Stimulated activated CD8-positive, alpha-beta memory T cell treated with anti-CD3 and anti-CD28 coated beads, Interleukin-7, amount 100 ng/mL, for 4 hours (primary cell): ENCODE measurements at places on chromosomes 6 and 20.

- DNase-seq: no peak
These were observed 5.8 kb downstream of the GABBR1 start for GRCh38 chr6:29626948-29627754.

GRCh38 chr6:105786449-105786848 lies 299.7 kb upstream of the PRDM1 start:
- no peak for DNase-seq

DNA sequence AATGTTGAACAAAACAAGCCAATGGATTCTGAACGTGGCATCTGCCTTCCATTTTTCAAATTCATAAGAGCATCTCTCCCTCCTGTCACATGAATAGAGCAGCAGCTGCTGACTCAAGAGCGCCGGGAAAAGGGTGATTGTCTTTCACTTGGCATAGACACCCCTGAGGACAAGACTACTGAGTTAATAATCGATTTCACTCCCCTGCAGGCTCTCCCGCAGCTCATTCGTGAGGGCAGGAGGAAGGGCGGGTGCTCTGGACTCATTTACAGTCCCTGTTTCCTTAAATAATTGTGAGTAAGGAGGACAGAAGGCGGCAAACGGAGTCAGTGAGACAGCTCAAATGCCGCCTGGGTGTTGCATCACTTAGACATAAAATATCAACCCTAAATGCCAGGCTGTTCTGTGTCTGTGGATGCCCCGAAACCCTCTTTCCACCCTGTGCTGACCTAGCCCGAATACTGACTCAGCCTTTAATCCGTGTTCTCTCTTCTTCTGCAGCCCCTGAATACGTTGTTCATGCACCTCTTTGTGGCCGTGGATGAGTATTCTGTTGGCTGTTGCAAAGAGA lies 21.6 kb downstream of the CFAP61 start:
- no peak for DNase-seq

- DNase-seq: no peak
These were observed 33.6 kb downstream of the CDK19 start for GRCh38 chr6:110781522-110782214.

- DNase-seq: peak; percentile 25
These were observed 66.7 kb downstream of the RPP21 start for GRCh38 chr6:30411515-30412207.

DNA sequence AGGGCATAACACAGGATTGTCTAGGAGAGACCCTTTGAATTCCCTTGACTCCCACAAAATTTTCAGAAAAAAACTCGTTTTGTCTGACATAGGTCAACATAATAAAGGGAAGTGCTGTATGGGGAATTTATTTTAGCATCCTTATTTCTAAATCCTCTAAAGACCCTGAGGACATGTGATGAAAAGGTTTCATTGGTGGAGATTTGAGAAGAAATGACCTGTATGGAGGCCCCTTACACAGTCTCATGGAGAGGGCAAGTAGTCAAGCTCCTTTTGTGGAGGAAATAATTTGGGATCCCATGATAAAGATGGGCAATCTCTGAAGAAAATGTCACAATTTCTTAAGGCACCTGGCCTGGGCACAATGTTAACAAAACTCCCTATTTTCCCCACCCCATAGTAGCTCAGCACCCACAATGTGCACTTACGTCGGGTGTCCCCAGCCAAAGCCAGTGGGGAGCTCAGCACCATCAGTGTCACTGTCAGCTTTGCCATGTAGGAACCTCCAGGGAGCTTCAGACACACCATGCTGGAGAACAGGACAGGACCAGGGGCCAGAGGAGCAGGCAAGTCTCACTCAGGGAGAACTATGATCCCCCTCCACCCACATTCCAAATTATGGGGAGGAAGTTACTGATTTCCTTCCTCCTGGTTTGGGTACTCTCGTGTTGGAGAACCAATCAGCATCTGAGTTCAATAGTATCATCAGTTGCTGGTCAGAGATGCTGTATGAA lies at the start of gene HLA-DRB5:
HLA-DRB5 (minus strand) TSS at position 591 of the 734 bp plus-strand sequence; CDS start at position 528, 63 bp downstream.
- DNase-seq: no peak

DNA sequence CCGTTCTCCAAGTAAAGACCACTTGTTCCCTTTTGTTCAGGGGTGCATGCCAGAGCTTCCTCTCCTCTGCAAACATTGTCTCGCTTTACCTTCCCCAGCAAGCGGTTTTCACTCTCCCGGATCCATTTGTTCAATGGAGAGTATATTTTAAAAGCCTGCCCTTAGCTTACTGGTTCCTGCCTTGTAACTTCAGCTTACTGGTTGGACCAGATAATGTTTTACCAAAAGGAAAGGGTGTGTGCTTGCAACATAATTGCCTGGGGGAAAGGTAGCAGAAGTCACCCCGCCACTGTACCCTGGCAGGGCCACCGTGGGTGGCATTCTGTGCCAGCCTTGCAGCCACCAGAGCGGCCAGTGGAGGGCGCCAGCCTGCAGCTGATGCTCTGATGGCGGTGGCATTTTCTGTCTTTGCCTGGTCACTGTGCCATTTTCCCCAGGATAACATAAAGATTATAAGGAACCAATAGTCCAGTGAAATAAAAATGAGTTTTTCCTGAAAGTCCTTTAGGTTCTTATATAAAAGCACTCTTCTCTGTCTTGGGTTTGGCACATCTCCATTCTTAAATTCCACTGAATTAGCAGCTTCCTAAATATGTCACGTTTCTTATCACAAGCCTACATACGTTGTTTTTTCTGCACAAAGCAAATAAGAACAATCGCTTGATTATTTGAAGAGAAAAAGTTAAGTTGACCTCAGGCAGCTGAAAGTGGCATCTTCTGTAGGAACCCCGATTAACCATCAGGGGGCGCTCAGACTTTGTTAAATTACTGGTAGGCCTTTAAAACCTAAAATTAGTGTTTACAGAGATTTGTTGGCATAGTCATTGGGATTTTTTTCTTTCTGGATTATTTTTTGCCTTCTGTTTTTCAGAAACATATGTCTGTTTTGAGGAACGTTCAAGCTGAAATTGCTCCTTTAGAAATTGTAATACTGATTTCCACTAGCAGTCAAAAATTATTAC lies 67.4 kb upstream of the XRN2 start:
- peak; percentile 26 for DNase-seq

DNA sequence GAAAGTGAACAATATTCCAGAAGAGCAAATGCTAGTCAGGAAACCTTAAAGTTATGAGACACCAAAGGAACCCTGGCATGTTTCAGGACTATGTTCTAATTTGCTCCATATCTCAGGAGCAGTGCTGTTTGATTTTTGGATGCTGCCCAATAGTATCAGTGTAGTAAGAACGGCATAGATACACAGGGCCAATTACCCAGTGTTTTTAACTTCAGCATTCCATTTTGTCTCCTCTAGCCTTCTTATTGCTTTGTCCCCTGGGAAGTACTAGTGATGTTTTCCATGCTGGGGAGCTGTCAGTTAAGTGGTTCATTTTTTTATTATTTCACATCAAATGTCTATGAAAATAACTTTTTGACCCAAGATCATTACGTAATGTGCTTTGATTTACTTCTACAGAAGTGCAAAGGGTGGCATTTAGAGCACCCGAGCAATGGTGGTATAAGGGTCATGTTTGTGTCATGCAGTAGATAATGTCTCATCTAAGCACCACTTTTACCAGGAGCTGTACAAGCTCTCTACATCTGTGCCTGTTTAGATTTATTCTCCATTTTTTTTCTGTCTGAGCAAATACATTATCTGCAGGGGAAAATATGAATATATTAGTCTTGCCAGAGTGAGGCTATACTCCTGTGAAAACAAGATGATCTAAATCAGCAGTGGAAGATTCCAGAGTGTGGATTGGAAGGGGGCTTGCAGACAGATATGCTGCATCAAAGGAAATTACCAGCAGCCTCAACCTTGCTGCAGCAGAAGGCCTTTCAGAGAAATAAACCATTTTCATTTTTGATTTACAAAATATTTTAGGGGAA lies 198.8 kb upstream of the OPRM1 start:
- DNase-seq: no peak

DNA sequence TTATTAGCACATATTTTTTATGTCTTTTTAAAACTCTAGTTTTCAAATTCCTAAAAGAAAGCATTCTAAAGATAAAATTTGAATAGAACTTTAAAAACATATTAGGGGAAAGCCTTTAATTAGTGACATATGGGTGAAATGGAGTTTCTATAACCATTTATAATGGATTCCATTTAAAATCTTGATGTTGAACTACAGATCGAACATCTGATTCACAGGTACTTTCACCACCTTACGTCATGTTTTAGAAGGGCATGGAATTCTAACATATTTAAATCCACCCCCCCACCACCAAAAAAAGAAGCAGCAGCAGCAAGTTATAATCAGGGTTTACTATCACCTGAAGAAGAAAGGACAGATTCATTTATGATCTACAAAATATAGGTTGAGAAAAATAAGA lies 298.4 kb downstream of the SMOC2 start:
- no peak for DNase-seq

DNA sequence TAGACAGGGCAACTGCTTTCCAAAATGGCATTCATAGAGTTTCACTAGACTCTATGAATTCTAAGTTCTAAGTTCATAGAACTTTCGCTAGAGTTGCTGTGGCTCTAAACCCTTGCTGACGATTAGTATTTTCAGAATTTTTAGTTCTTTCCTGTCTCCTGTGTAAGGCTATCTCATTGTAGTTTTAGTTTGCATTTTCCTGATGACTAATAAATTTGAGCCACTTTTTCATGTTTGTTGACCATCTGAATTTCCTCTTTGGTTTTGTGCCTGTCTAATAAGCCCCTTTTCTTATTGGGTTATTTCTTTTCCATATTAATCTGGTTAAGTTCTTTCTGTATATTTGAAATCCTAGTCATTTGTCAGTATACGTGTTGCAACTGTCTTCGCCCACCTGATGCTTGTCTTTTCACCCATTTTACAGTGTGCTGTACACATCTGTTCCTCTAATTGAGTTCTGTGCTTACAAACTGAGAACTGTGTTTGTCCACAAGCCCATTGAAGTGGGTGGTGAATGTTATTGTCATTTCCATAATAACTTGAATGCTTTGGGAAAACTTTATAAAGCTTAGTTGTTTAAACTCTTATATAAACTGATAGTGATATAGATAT lies 177.7 kb upstream of the CDYL start:
- DNase-seq: no peak

- no peak for DNase-seq
These were observed 441.3 kb downstream of the CDC5L start for GRCh38 chr6:44828780-44829179.

DNA sequence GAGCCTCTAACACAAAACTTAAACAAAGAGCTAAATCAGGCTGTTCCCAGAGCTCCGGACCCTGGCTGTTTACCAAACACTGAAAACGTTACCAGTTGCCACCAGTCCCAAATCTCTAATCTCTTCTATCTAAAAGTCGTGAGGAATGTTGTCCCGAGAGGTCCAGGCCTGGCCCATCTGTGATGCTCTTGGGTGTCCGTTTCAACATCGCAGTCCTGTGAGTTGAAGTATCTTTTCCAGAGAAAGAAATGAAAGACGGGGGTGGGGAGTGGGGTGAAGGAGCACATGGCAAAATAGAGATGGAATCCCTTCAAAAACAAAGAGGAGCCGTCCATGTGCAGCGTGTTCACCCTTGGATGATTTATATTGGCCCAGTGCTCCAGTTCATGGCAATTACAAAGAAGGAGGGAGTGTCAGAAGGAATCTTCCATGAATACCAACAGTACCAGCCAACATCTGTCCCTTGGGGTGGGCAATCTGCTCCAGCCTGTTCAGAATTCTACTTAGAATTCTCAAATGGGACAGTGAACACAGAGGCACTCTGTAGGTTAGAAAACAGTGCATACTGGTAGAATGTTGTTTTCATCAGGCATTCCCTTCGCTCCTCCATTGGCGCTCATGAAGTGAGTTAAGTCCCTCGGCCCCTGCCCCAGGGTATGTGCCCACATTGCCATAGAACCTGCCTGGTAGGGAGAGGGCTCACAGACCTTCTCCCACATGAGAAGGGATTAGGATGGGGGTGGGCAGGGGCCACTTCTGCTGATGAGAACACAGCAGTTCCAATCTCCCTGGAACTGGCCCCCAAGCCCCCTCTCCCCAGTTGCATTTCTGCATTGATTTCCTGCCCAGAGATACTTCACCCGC lies 112.1 kb downstream of the LY86 start:
- DNase-seq: no peak

GRCh38 chr6:12818324-12818723 lies 101.8 kb downstream of the PHACTR1 start:
- DNase-seq: no peak

GRCh38 chr6:85641522-85641896 lies 1.2 kb downstream of the SYNCRIP start:
- DNase-seq: no peak

- no peak for DNase-seq
These were observed 525 bp downstream of the FAM229B start for GRCh38 chr6:112087916-112088315.

- no peak for DNase-seq
These were observed 5.1 kb downstream of the QKI start for GRCh38 chr6:163419413-163420288.

- no peak for DNase-seq
These were observed 93.3 kb downstream of the SNX5 start for GRCh38 chr20:17875106-17875980.

DNA sequence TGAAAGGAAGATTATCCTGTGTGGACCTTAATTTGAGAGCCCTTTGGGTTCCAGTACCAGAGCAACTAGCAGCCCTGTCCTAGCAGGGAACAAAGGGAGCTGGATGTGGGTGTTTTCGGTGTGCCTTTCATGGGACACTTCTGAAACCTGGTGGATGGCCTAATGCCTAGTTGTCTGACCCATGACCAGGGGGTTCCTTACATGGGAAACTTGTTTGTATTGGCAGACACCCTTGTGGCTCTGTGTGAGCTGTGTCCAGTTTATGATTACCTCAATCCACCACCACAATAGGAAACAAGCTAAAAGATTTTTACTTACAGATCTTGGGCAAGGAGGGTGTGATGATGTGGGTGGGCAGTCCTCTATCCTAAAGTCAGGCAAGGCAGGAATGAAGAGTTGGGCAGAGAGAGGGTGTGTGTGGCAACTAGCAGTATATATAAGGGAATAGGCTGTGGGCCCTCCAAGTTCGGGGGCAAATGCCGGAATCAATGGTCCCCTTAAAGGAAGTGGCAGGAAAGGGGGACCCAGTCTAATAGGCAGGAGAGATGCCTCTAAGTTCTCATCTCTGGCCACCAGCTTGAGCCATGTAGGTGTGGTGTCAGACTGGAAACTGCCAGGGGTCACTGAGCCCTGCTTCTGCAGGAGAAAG lies 264.6 kb downstream of the QKI start:
- DNase-seq: no peak

- no peak for DNase-seq
These were observed 1220.3 kb upstream of the CITED2 start for GRCh38 chr6:140594806-140595128.

GRCh38 chr20:13349235-13349604 lies 128.1 kb downstream of the ISM1 start:
- DNase-seq: no peak

DNA sequence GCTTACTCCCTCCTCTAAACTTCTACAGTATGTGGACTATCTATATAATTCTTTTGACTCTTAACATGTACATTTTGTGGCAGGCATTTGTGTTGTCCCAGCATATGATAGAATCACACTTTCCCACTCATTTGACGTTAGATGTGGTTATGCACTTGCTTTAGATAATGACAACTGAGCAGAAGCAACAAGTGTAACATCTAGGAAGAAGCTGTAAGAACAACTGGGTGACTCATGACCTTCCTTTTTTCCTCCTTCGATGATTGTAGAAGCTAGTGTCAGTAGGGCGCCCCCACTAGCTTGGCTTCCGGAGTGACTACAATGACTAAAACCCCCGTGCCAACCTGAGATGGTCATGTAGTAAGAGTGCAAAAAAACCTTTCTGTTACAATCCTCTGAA lies 74.6 kb upstream of the CEP85L start:
- peak; percentile 80 for DNase-seq
